ENCODE measurements at places on chromosomes 11 and 22.
A peak's percentile ranks its signal among the peaks of the same experiment; 100 is the strongest.

DNA sequence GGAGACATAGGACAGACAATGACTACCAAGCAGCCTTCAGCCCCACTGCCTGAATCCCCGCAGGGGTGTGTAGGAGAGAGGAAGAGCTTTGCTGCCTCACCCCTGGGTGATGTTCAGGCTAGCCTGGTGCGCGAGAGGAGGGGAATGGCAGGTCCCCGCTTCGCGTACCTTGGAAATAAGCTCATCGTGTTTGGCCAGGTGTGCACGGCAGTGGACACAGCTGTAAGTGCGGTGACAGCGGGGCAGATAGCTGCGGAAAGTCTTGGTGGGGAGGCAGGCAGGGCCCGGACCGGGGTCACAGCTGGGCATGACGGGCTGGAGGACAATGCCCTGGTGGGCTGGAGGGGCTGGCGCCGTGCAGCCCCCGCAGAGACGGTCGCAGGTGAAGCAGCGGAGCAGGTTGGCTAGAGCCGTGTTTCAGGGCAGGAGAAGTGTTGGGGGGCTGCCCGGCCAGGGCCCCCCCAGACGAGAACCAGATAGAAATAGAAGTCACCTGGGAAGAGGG, 2.9 kb downstream of the YPEL4 start:
- H3K4me3 ChIP-seq = no peak overlapping the region
- H3K27me3 ChIP-seq = peaks cover 18% of the 10 kb centered on the region
- no peak for DNase-seq

DNA sequence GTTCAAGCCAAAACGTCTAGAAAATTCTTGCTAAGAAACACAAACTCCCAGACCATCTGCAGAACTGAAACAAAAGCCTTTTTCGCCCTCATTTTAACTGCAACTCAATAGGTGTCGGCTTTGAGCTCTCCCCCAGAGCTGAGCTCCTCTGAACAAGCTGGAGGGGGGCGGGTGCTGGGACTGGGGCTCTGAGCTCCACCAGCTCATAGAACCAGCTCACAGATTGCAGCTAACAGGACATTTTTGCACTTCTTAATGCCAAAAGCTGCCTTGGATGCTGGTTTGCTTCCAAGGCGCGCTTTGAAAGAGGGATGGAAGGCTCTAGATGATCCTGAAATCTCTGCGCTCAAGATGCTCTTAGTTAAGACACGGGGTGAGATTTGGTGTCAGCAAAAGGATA, 6.0 kb upstream of the YWHAH start:
- no peaks in the 10 kb centered on the region for H3K36me3 ChIP-seq
- H3K4me1 ChIP-seq = peaks cover 3% of the 10 kb centered on the region
- no peak overlapping the region for H3K4me3 ChIP-seq

DNA sequence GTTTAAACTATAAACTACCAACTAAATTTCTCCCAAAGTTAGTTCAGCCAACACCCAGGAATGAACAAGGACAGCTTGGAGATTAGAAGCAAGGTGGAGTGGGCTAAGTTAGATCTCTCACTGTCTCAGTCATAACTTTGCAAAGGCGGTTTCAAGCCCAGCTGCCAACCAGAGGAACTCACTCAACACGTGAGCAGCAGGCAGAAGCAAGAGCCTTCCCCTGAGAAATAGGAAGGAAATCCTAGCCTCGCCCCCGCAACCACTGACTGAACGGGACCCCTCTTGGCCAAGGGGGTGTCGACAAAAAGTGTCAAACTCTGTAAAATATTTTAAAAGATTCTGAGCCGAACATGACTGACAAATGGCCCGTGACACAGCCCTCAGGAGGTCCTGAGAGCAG, 4.4 kb upstream of the KRTAP5-9 start:
- H3K27ac ChIP-seq = no peak overlapping the region
- no peak for DNase-seq
- no peak overlapping the region for H3K4me3 ChIP-seq
- H3K4me1 ChIP-seq = no peaks in the 10 kb centered on the region
- no peaks in the 10 kb centered on the region for H3K27me3 ChIP-seq

DNA sequence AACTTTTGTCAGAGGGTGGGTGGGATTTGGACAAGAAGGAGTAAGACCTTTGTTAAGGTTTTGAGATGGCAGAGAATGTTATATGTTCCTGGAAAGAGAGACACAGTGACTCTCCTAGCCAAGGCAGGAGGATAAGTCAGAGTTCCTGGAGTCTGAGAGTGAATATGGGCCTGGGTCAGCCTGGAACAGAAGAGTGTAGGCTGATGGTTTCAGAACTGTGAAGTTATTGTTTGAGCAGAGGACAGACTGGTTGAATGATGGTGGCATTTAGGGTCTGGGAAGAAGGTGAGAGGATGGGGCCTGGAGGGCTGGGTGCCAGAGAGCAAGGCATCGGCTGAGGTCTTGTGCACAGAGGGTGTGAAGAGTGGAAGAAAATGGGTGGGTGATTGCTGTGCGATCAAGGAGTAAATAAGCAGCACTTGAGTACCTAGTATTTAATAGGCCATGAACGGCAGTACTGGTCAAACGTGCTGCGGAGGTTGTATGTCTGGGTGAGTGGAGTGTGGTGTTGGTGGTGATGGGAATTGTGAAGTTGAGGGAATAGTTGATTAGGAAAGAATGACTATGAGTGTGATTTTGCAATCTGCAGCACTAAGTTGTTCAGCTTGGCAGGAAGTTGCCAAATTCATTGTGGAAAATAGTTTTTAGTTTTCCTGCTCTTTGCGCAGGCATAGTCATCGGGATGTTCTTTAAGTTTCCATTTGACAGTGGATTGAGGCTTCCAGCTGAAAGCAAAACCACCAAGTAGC, 1.8 kb downstream of the PANX1 start:
- H3K27ac ChIP-seq = peak overlapping the region; percentile 96
- H3K4me3 ChIP-seq = peak overlapping the region; percentile 96
- H3K27me3 ChIP-seq = no peaks in the 10 kb centered on the region
- no peak for DNase-seq
- peaks cover 56% of the 10 kb centered on the region for H3K4me1 ChIP-seq

- no peaks in the 10 kb centered on the region for H3K27me3 ChIP-seq
- H3K36me3 ChIP-seq = no peaks in the 10 kb centered on the region
- no peak overlapping the region for H3K4me3 ChIP-seq
- no peak for DNase-seq
- H3K27ac ChIP-seq = no peak overlapping the region
These were observed 443.9 kb downstream of the INSC start for GRCh38 chr11:15558513-15559181.

GRCh38 chr11:71209181-71209580, 43.2 kb downstream of the SHANK2 start:
- no peaks in the 10 kb centered on the region for H3K36me3 ChIP-seq
- H3K4me1 ChIP-seq = peaks cover 16% of the 10 kb centered on the region
- H3K27ac ChIP-seq = no peak overlapping the region

DNA sequence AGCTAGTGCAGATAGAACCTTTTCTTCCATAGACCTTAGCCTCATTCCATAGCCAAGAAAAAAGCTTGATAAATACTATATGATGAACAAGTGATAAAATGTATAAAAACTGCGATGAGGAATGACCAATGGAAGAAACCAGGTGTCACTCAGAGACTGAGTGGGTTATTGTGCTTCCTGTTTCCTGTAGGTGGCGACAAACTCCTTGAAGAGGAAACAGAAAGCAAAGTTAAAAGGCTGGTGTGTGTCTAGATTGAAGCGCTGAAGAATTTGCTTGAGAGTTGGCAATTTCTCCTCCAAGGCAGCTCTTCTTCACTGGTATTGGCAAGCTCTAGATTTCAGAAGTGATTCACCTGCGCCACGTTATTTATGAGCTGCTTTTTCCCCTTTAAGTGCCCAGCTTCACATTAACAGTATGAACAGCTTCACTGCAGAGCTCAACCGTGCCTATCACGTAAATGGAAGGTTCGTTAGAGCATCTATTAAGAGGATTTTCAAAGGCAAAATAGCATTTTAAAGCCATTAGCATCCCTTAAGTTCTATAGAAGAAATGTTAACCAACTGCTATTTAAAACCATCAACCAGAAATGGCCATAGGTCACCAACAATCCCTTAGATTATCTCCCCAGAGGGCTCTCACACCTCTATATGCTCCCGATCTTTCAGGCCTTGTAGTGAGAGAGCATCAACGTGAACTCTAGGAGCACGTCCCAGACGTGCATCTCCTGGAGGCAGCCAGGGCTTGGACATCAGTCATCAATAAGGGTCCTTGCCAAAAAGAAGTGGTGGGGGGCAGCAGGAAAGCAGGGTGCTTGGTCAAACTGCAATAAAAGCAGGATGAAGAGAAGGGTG, 179.4 kb downstream of the CADM1 start:
- no peak overlapping the region for H3K4me3 ChIP-seq
- no peak overlapping the region for H3K27ac ChIP-seq
- no peaks in the 10 kb centered on the region for H3K36me3 ChIP-seq
- no peak for DNase-seq

- no peaks in the 10 kb centered on the region for H3K36me3 ChIP-seq
- H3K4me1 ChIP-seq = peaks cover 13% of the 10 kb centered on the region
- no peak for DNase-seq
- H3K4me3 ChIP-seq = no peak overlapping the region
- no peaks in the 10 kb centered on the region for H3K27me3 ChIP-seq
- no peak overlapping the region for H3K27ac ChIP-seq
These were observed 20.6 kb downstream of the KCNQ1OT1 start for GRCh38 chr11:2679011-2679676.

DNA sequence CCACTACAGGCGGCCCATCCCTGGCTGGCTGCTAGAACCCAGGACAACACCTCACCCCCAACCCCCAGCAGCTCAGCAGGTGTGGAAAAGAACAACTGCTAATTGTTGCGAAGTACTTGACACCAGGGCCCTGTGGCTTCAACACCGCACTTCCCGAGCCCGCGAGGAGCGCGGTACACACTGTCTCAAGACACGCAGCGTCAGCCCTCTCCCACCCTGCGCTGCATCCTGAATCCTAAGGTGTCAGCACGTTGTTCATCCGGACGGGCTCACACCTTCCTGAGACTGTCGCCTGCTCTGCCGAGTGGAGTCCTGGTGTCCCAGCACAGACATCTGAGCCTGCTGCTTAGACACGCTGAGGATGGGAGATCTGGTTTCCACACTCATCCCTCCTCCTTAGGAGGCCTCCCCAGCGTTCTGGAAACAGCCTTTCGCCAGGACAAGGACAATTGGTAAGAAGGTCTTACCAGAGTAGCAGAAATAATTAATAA, 1336.2 kb downstream of the BRD1 start:
- H3K4me3 ChIP-seq = no peak overlapping the region
- DNase-seq = peak; percentile 58
- H3K4me1 ChIP-seq = no peaks in the 10 kb centered on the region
- H3K27me3 ChIP-seq = peaks cover 46% of the 10 kb centered on the region
- no peak overlapping the region for H3K27ac ChIP-seq
- H3K36me3 ChIP-seq = no peaks in the 10 kb centered on the region

GRCh38 chr11:94932503-94932902, 40.9 kb downstream of the CWC15 start:
- H3K27ac ChIP-seq = peak overlapping the region; percentile 47
- H3K36me3 ChIP-seq = no peaks in the 10 kb centered on the region
- no peaks in the 10 kb centered on the region for H3K27me3 ChIP-seq
- peaks cover 34% of the 10 kb centered on the region for H3K4me1 ChIP-seq

GRCh38 chr11:91100427-91100826, 877.6 kb upstream of the CHORDC1 start:
- H3K4me3 ChIP-seq = no peak overlapping the region
- no peaks in the 10 kb centered on the region for H3K36me3 ChIP-seq
- no peaks in the 10 kb centered on the region for H3K4me1 ChIP-seq
- H3K27me3 ChIP-seq = no peaks in the 10 kb centered on the region

- H3K36me3 ChIP-seq = no peaks in the 10 kb centered on the region
- no peak overlapping the region for H3K4me3 ChIP-seq
- H3K27ac ChIP-seq = no peak overlapping the region
- no peak for DNase-seq
- no peaks in the 10 kb centered on the region for H3K4me1 ChIP-seq
- H3K27me3 ChIP-seq = no peaks in the 10 kb centered on the region
These were observed 9.0 kb upstream of the SEC14L6 start for GRCh38 chr22:30555282-30556210.

GRCh38 chr11:32139896-32140520, 49.1 kb downstream of the RCN1 start:
- H3K27ac ChIP-seq = no peak overlapping the region
- no peaks in the 10 kb centered on the region for H3K27me3 ChIP-seq
- H3K4me3 ChIP-seq = no peak overlapping the region
- DNase-seq = no peak
- no peaks in the 10 kb centered on the region for H3K36me3 ChIP-seq
- no peaks in the 10 kb centered on the region for H3K4me1 ChIP-seq

GRCh38 chr11:127023991-127024390, 23.4 kb upstream of the KIRREL3 start:
- DNase-seq = no peak
- no peaks in the 10 kb centered on the region for H3K36me3 ChIP-seq
- H3K27me3 ChIP-seq = no peaks in the 10 kb centered on the region
- H3K27ac ChIP-seq = no peak overlapping the region
- no peaks in the 10 kb centered on the region for H3K4me1 ChIP-seq

- no peaks in the 10 kb centered on the region for H3K27me3 ChIP-seq
- H3K4me3 ChIP-seq = no peak overlapping the region
- H3K36me3 ChIP-seq = no peaks in the 10 kb centered on the region
- H3K4me1 ChIP-seq = no peaks in the 10 kb centered on the region
- DNase-seq = no peak
These were observed 135.6 kb downstream of the CSNK2A3 start for GRCh38 chr11:11217289-11217928.

DNA sequence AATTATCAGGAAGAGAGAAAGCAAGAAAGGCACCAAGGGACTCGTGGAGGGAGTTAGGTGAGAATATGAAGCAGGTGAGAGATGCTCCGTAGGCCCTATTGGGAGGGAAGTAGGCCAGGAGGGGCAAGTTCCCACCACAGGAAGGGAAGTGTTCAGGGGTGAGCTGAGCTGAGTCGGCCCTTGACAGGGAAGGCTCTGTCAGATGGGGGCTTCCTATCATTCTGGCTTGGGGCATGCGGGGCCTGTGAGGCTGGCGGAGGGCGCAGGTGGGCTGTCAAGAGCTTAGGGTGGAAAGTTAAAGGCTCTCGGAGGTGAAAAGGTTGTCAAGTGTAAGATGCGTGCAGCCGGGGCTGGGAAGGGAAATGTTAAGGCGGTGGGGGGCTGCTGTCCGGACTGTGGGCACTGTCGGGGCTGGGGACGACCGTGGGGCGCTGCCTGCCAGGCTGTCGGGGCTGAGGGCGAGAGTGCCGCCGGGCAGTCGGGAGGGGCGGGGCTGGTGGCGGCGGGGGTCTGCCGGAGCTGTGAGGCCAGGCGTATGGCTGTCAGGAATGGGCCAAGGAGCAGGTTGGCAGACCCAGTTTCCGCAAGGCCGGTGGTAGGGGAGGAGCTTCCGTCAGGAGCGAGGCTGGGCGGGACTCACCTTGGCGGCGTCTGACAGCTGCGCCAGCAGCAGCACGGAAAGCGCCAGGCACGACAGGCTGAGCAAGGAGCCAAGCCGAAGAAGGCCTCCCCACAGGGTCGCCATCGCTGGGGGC, 496 bp downstream of the TMEM9B start:
- no peaks in the 10 kb centered on the region for H3K27me3 ChIP-seq
- H3K4me3 ChIP-seq = peak overlapping the region; percentile 81
- H3K27ac ChIP-seq = peak overlapping the region; percentile 98
- peak; percentile 94 for DNase-seq
- H3K36me3 ChIP-seq = peaks cover 11% of the 10 kb centered on the region

GRCh38 chr11:1752907-1753228, 2.5 kb upstream of the IFITM10 start:
- H3K4me1 ChIP-seq = peaks cover 23% of the 10 kb centered on the region
- H3K4me3 ChIP-seq = no peak overlapping the region
- H3K36me3 ChIP-seq = peaks cover 55% of the 10 kb centered on the region

Measured in upper lobe of right lung (tissue), 1 donor.